Coronary artery (tissue), 2 donors: ENCODE measurements at places on chromosomes 5 and 9.

GRCh38 chr9:93601063-93601462 lies 24.7 kb downstream of the PHF2 start:
- DNase-seq = peak; percentile 49

DNA sequence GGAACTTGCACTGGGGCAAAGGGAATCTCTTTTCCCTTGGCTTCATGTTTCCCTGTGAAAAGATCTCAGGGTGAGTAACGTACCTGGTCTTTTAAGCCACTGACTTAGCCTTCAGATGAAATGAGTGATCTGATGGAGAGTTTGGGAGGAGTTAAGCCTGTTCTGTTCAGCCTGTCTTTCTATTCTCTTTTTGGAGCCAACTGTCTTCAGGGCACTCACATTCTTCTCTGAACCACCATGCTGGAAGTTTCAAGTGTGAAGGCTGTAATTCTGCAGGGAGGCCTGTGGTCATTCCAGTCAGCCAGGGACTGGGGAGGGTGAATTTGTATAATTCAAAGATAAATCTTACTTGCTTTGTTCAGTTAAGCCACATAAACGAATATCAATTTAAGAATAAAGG lies 722.2 kb upstream of the SEMA6A start:
- no peak for DNase-seq

GRCh38 chr5:6849316-6850105 lies 136.3 kb downstream of the TENT4A start:
- peak; percentile 9 for DNase-seq

GRCh38 chr5:67297376-67297775 lies 100.8 kb upstream of the CD180 start:
- no peak for DNase-seq

- no peak for DNase-seq
Measured at GRCh38 chr5:54177058-54177457, 133.3 kb downstream of the ARL15 start.

DNA sequence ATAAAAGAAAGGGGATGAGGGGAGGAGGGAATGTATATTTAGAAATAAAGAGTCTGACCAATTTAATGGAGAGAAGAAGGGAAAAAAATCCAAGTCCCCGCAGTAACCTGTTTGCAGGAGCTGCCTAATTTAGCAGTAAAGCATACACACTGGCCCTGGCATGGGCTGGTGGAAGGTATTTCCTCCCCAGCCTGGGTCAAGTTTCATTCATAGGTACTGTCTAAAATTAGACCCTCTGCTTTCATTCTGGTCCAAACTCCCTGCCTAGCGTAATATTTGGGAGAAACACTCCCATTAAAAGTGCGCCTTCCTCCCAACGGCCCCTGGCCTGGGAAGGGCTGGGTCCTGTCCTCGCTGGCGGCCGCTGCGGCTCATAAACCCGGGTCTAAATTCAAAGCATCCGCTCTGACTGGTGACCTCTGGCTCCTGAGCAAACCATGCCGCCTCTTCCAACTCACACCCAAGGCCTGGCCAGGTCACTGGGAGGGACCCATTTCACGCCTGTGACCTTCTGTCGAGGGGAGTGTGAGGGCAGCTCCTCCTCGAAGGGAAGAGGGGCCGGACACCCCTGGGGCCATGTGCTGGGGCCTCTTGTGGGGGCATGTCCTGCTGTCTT lies 123.2 kb downstream of the FGF18 start:
- no peak for DNase-seq

DNA sequence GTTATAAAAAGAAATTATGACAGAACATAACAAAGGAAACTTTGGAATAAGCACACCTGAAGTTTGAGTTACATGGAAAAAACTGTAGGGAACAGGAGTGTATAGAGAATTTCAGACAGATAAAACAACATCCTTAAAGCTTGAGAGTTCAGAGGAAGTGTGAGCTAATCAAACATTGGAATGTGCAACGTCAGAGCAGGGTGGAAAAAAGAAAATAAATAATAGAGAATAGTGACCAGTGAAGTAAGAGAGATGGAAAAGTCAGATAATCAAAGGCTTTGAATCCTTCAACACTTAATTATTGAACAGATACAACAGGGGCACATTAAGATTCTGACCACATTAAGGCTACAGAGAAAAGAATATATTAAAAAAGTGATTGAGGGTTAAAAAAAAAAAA lies 128.5 kb upstream of the CDH10 start:
- no peak for DNase-seq

- no peak for DNase-seq
Measured at GRCh38 chr9:37678789-37679273, 28.1 kb downstream of the FRMPD1 start.
